ENCODE measurements at places on chromosomes 12 and 14.

DNA sequence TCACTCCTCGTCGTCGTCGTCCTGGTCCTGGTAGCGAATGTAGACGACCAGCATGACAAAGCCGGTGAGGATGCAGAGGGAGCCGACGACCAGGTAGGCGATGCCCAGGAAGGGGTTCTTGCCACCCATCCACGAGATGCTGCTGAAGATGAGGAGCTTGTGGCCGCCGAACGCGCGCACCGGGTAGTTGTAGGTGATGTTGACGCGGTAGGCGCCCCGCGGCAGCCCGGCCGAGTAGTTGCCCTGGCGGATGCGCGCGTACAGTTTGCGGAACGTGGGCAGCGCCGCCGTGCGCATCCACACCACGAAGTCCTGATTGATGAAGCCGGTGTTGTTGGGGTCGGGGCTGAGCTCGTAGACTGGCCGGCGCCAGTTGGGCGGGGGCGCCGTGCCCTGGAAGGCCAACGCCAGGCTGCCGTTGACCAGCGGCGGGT is 1.0 kb downstream of the TMEM30B start:
- no peak for DNase-seq

DNA sequence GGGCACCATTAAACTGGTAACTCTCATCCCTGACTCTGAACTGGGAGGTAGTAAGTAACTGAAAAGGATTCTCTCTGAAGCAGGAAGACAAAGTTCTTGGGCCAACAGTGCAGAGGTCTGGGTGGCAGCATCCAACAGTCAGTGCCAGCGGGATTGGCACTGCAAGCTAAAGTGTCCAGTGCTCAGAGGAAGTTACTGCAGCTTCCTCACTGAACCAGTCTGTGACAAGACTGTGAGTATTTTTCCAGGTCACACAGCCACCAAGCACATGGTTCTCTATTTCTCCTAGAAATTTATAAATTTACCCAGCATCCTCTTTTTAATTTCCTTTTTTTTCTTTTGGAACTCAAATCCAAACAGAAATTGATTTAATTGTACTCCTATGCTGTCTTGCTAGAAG is 81.6 kb upstream of the FAR2 start:
- no peak for DNase-seq

- no peak for DNase-seq
Measured at GRCh38 chr12:121653999-121654398, 15.5 kb downstream of the MORN3 start.

DNA sequence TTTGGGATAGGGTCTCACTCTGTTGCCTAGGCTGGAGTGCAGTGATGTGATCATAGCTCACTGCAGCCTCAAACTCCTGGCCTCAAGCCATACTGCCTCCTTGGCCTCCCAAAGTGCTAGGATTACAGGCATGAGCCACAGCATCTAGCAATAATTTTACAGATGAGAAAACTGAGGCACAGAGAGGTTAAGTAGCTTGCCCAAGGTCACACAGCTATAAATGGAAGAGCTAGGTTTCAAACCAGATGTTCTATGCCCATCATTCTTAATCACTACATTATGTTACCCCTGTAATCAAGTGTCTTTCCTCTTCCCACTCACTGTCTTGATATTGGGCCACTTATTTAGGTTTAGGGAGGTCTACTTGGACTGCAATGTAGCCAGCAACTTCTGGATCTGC is 3.6 kb downstream of the SLC17A8 start:
- DNase-seq: no peak

DNA sequence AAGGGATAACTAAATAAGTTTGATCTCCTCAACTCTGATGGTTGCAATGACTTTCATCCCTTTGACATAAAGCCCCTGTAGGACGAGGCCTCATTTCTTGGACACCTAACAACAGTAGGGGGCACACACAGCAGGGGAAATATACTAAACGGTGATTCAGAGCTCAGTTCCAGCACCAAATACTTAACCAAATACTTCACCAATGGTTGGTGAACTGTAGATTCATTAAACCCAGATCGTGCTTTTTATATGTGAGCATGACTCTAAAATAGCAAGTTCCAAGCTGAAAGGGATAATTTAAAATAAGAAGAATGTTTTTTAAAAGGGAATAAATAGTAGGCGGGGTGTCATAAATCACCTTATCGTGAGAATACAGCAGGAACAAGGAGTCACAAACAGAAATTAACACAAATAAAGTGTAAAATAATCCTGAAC is 53.2 kb downstream of the ATG2B start:
- no peak for DNase-seq
